ENCODE measurements at places on chromosomes 12 and 14. TPM values are rescaled to one million over a fixed set of nuclear protein-coding genes. Genes with fewer than 3 reads are reported as not detected.

- no peaks in the 10 kb centered on the region for H3K36me3 ChIP-seq
- H3K4me3 ChIP-seq: no peak overlapping the region
- no peaks in the 10 kb centered on the region for H3K27me3 ChIP-seq
- H3K27ac ChIP-seq: no peak overlapping the region
- DNase-seq: no peak
These were observed 8.8 kb downstream of the PTPN6 start for GRCh38 chr12:6959805-6960592.

The VPS29 gene
- total RNA-seq: 77.7 TPM

The USP44 gene
- total RNA-seq: 0.54 TPM

The RIN3 gene
- 47.4 TPM for total RNA-seq

The OTOGL gene
- total RNA-seq: 0.14 TPM

- no peak overlapping the region for H3K4me3 ChIP-seq
- peaks cover 55% of the 10 kb centered on the region for H3K36me3 ChIP-seq
- no peaks in the 10 kb centered on the region for H3K27me3 ChIP-seq
- DNase-seq: no peak
- H3K27ac ChIP-seq: no peak overlapping the region
These were observed 13.6 kb downstream of the SFSWAP start for GRCh38 chr12:131724534-131724933.

GRCh38 chr12:29996993-29997392 lies 213.3 kb upstream of the TMTC1 start:
- H3K27ac ChIP-seq: no peak overlapping the region
- no peaks in the 10 kb centered on the region for H3K27me3 ChIP-seq
- H3K4me3 ChIP-seq: no peak overlapping the region
- H3K4me1 ChIP-seq: peaks cover 3% of the 10 kb centered on the region

- DNase-seq: no peak
- no peaks in the 10 kb centered on the region for H3K4me1 ChIP-seq
- no peaks in the 10 kb centered on the region for H3K36me3 ChIP-seq
These were observed 20.5 kb downstream of the BRI3BP start for GRCh38 chr12:125013816-125014442.

The TAS2R43 gene
- 2.7 TPM for total RNA-seq

DNA sequence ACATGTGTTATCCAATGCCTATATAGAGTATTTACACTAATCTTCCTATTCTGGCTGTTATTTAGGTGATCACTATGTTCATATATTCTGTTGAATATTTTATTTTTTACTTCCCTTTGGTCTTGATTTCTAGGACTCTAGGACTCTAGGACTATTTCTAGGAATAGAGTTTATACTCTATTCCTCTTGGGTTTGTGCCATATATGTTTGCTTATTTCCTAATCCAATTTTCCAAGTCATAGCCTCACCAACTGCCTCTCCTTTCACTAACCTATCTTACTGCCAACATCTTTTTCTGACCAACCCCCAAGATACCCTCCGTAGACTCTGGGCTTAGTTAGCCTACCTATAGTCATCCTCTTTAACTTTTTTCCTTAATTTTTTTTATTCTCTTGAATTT lies 28.5 kb downstream of the ARF6 start:
- DNase-seq: no peak
- H3K27ac ChIP-seq: no peak overlapping the region
- no peak overlapping the region for H3K4me3 ChIP-seq
- H3K27me3 ChIP-seq: no peaks in the 10 kb centered on the region
- H3K36me3 ChIP-seq: no peaks in the 10 kb centered on the region

GRCh38 chr14:101184104-101184455 lies 280.6 kb upstream of the RTL1 start:
- no peaks in the 10 kb centered on the region for H3K4me1 ChIP-seq
- H3K4me3 ChIP-seq: no peak overlapping the region
- no peak for DNase-seq
- H3K36me3 ChIP-seq: no peaks in the 10 kb centered on the region

GRCh38 chr12:85642808-85643207 lies 193.4 kb downstream of the RASSF9 start:
- H3K36me3 ChIP-seq: no peaks in the 10 kb centered on the region
- H3K4me3 ChIP-seq: no peak overlapping the region
- DNase-seq: no peak
- H3K27ac ChIP-seq: no peak overlapping the region
- H3K4me1 ChIP-seq: no peaks in the 10 kb centered on the region

GRCh38 chr12:78204926-78205325 lies 374.2 kb downstream of the NAV3 start:
- no peaks in the 10 kb centered on the region for H3K36me3 ChIP-seq
- H3K4me1 ChIP-seq: no peaks in the 10 kb centered on the region
- DNase-seq: no peak
- H3K27me3 ChIP-seq: no peaks in the 10 kb centered on the region
- H3K4me3 ChIP-seq: no peak overlapping the region

The GPRC5D gene
- not detected for total RNA-seq

The ACADS gene
- total RNA-seq: 19.6 TPM
